Activated CD8-positive, alpha-beta memory T cell treated with anti-CD3 and anti-CD28 coated beads, Interleukin-2, amount 50 U/mL, for 4 hours (primary cell): ENCODE measurements at places on chromosomes 5 and 9.

DNA sequence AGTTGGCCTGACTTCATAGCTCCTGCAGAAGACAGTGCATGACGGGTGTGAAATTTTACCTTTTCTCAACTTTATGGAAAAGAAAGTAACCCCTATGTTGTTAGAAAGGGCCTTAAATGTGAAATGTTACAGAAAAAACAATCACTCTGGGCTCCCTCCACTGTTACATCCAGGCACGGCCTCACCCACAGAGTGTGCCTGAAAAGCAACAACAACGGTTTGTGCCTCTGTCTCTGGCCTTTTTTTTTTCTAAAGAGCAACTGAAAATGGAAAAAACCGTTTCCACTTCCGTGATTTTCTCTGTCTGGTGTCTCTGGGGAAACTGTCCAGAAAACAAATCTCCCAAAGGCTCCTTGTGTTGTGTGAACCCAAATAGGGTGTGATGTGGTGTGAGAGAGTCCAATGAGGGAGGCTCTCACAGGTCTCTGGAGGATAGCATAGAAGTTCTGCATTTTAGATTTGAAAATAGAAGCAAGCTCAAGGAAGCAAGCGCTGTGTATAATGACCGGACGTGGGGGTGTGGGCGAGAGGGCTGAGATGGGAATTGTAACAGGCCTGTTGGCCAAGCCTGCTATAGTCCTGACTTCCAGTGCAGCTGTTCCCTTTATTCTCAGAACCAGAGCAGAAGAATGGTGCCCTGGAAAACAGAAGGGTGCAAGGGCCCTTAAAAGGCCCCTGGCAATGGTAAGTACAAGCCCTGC, 221.8 kb upstream of the TUT7 start:
- DNase-seq = no peak

GRCh38 chr5:130270786-130271185, 366.5 kb downstream of the CHSY3 start:
- DNase-seq = no peak

DNA sequence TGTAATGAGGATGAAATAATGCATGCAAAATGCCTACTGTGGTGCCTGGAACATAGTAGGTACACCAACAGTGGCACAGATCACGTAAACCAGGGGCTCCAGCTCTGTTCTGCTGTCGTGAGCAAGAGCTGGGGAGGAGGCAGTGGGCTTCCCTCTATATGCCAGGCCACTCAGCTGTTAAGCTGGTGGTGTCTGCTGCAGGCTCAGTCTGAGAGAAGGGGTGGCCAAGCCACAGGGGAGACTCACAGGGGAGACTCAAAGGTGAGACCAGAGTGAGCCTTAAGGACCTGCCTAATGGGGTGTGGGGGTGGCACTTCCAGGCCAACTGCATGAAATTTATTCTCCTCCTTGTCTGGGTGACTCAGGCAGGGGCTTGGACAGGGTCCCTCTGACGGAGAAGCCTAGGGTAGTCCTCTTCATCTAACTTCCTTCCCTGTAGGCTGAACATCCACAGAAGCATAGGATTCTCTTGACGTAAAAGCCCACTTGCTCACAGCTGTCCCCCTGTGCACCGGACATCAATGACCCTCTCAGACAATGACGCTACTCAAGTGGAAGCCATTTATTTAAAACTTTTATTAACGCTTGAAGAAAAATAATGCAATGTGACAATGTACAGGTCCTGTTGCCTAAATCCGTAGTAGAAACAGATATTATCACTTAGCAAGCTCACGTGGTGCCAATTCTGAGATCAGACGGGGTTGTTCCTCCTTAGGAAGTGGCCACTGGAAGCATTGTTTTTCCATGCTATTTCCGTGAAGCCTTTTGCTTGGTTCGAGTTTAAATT, 13.9 kb downstream of the STC2 start:
- DNase-seq = no peak

- DNase-seq = no peak
Measured at GRCh38 chr5:130138406-130139045, 234.3 kb downstream of the CHSY3 start.

DNA sequence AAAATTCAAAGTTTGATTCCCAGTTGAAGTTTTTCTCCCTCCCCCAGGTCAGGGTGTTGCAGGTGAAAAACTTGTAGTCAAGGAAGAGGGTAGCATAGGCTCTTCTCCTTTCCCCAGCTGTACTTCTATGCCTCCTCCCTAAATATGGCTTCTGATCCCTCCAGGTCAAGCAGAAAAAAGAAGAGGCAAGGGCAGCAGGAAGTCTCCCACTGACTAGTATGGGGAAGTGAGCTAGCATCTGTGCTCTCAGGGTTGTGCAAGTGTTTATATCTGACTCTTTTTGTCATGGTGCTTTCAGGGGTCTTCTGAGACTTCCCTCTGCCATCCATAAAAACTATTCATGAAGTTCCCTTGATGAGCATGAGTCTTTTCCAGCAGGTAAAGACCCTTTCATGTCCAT, 76.0 kb downstream of the ATPSCKMT start:
- DNase-seq = no peak
